ENCODE measurements at places on chromosomes 12 and 14.

- DNase-seq = peak; percentile 38
Observed at GRCh38 chr14:89973234-89973823, 17.6 kb downstream of the TDP1 start.

DNA sequence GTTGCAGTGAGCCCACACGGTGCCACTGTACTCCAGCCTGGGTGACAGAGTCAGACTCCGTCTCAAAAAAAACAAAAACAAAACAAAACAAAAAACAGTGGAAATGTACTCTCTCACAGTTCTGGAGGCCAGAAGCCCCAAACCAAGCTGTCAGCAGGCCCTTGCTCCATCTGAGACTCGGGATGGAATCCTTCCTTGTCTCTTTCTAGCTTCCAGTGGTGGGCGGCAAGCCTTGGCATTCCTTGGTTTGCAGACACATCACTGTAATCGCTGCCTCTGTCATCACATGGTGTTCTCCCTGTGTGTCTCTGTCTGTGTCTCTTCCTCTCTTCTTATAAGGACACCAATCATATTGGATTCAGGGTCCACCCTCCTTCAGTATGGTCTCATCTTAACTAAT is 6.4 kb downstream of the TNS2 start:
- DNase-seq = no peak

GRCh38 chr14:32078023-32078857 is 1.1 kb downstream of the ARHGAP5 start:
- DNase-seq = peak; percentile 13

- no peak for DNase-seq
Observed at GRCh38 chr12:108807996-108808769, 49.2 kb downstream of the SSH1 start.

DNA sequence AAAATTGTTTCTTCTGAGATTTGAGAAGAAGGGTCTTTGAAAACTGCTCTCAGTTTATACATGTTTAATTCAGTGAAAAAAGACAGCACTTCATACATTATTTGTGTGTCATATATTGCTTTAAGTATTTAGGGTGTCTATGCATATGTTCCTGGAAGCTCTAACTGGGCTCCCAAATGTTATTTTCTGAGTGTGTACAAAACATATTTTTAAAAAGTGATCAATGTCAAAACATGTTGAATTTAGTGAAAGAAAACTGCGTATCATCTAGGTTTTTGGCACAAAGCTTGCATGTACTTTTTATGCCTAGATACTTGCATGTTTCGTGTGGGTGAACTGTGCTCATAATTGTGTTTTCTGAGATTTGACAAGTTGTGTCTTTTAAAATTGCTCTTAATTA is 81.6 kb downstream of the ASCL4 start:
- no peak for DNase-seq

- DNase-seq = peak; percentile 29
Observed at GRCh38 chr12:123761841-123762714, at the start of gene DNAH10. Gene DNAH10 (plus strand): TSS chr12:123762301. CDS start chr12:123762337, 36 bp downstream.

GRCh38 chr14:59316151-59316830 is 127.8 kb downstream of the DAAM1 start:
- DNase-seq = no peak

DNA sequence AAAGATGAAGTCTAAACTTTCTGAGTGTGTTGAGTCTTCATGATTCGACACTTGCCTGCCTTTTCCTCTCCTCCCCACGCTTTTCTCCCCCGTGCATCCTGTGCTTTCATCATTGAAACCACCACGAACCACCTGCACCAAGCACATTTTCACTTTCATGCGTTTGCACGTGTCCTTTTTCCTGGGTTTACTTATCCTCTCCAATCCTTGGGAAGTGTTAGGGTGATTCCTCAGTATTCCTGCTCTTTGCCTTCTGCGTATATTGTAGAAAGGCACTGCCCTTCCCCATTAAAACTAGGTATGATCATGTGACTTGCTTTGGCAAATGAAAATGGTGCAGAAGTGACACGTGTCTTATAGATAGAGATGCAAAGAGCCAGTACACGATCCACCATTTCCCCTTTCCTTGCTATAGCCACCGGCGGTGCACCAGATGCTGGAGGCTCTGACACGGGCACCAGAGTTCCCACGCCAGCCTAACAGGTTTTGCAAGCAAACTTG is 106.6 kb downstream of the BRMS1L start:
- DNase-seq = no peak

- DNase-seq = peak; percentile 74
Observed at GRCh38 chr12:51886021-51886710, 1.7 kb upstream of the ANKRD33 start.

DNA sequence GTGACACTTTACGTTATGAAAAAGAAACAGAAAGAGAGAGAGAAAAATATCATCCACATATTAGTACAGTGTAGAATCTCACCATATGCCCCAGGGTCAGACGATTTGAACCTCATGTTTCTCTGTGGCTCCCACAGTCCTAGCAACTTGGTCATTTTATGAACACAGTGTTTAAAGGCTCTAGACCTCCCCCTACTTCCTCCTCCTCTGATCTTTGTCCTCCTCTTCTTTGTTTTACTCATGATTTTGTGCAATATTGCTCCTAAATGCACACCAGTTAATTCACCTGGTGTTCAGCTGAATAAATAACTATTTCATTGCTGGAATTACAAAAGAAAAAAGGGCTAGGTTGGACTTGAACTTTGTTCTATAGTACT is 18.2 kb downstream of the GLT1D1 start:
- no peak for DNase-seq

DNA sequence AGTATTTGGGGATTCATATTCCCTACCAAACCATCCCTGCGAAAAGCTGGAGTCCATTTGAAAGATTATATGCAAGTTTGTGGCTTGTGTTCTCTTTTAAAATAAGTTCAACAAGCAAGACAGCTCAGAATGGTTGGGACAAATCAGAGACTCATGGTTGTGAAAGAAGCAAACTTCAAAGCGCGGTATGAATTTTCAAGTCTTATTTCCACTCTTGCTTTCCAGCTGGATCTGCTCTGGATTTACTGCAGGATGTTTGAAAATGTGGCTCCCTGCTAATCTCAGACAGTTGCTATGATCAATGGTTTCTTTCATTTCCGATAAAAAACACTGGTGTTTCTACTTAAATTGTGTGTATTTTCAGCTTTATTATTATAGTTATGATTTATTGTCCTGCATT is 477.5 kb downstream of the RAD51B start:
- no peak for DNase-seq

- no peak for DNase-seq
Observed at GRCh38 chr12:52454411-52455201, 2.7 kb upstream of the KRT6B start.

DNA sequence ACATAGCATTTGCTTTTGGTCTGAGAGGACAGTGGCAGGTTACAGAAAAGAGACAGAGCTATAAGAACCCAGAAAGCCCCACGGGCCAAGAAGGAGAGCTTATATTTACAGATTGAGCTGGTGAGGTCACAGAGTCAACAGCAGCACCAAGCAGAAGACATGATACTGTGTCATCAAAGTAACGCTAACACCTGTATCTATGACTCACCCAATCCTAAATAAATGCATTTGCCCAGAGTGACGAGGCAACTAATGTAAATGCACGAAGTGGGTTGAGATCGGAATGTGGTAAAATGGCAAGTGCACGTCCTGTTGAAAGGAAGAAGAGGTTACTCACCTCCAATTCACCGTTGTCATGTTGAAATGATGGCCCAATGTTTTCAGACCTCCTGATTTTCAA is 6.7 kb upstream of the CD163L1 start:
- no peak for DNase-seq

- DNase-seq = no peak
Observed at GRCh38 chr14:99425272-99425681, 55.4 kb downstream of the SETD3 start.

DNA sequence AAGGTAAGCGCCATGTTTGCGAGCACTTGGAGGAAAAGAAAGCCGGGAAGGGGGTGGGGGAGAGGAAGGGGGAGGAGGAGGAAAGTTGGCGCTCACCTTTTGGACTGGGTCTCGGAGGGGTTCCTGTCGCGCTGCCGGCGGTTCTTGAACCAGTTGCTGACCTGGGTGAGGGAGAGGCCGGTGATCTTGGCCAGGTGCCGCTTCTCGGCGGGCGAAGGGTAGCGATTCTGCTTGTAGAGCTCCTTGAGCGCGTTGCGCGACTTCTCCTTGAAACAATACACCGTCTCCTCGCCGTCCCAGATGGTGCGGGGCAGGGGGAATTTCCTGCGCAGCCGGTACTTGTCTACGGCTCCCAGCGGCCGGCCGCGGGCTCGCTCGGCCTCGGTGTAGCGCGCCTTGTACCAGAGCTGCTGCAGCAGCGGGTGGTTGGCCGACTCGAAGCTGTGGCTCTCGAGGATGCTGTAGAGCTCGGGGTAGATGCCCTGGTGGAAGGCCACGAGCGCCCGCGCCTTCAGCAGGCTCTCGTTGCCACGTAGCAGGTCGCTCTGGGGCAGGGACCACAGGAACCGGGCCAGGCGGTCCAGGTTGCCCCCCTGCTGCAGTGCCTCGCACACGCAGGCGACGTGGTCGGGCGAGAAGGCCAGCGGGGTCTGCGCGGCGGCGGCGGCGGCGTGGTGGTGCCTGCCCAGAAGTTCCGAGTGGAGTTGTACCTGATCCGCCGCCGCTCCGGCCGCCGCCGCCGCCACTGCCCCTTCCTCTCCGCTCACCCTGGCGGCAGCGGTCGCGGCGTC is 840 bp downstream of the SIX4 start:
- peak; percentile 3 for DNase-seq

DNA sequence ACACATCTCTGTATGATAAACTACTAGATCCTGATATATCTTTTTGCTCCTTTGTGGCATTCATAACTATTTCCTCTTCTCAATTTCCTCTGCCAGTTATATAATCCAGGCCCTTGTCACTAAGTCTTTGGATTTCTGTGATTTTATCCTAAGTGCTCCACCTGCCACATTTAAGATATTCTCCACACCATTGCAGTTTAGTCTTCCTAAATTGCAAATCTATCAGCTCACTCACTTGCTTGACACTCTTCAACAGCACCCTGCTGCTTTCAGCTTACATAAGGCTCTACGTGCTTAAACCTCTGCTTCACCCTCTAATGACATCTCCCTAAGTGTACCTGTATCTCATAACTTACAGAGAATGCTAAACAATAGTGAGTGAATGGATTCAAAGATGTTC is 1032.2 kb upstream of the SEL1L start:
- DNase-seq = no peak

DNA sequence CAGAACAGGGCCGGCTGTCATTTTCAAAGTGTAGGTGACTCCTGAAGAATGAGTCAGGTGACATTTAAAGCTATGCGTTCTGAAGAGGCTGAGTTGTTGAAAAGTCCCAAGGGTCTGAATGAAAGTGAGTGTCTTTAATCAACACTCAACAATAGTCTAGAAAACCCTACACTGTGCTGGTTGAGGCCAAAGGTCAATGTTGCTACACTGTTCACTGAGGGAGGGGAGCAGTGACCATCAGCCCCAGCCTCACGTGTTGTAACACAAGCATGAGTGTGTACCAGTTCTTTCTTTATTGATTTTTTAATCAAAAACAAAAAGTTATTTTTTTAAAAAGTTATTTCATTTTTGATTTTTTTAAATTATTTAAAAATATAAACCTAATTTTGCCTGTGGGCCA is 418.8 kb upstream of the LRFN5 start:
- no peak for DNase-seq

DNA sequence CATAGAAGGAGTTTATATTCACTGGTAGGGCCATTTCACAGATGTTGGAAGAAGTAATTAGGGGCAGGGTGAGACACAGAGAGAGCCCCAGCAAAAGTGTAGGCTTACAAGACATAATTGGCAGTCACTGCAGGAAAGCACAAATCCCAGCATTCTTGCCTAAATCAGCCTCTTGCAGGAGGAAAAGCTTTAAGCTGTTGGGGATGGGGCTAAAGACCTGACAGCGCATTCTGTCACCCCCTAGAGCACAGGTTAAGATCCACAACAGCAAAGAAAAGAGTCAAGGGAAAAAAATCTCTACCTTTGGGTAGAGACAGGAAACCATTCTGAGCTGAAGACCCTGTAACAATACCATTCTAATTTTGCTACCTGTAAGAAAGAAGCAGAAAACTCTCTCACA is 409.0 kb downstream of the DAD1 start:
- no peak for DNase-seq

DNA sequence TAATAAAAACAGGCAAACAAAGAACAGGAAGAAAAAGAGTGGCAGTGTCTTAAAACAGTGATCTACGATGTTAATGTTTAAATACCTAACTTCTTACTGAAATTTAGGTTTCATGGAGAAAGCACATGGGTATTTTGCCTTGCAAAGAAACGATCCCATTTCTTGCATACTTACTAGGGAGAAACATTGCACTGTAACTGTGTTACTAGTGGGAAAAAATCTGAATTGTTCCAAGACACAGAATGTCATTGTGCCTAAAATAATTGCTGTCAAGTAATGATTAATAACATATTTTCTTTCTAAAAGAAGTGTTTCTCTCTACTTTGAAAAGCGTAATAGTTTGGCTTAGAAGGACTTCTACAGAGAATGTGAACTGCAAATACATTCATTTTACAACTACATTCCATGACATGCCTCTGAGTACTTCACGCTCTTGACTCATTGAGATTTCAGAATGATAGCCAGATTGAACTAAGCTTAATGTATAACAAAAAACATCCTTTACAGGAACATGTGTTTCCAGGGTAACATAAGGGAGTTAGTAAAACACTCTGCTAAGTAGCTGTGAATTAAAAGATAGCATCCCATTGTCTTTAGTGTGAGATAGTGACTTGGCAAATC is 256.2 kb upstream of the CPNE8 start:
- DNase-seq = no peak

DNA sequence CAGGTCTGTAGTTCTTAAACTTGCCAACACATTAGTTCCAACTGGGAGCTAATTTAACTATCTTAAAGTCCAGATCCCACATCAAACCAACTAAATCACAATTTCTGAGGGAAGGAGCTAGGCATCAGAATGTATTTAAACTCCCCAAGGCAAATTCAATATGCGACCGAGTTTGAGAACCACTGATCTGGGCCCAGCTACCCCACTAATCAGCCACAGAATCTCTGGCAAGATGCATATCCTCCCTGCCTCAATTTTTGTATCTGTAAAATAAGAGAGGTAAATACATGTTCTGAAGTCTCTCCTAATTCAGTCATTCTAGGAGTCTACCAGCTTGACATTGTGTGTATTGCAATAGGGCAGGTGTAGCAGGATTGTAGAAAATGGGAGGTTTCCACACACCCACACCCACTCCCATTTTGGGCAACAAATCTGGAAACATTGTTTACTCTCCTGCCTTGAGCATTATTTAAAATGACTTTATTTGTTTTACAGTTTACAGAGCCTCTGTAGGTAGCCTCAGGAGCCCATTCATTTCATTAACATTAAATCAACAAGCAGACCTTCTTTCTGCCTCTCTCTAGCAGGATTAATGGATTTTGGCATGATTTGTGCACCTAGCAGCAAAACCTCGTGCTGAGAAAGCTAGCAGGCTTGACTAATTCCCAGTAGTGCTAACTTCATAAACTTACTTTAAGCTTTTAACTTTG is 15.6 kb downstream of the LGR5 start:
- no peak for DNase-seq

DNA sequence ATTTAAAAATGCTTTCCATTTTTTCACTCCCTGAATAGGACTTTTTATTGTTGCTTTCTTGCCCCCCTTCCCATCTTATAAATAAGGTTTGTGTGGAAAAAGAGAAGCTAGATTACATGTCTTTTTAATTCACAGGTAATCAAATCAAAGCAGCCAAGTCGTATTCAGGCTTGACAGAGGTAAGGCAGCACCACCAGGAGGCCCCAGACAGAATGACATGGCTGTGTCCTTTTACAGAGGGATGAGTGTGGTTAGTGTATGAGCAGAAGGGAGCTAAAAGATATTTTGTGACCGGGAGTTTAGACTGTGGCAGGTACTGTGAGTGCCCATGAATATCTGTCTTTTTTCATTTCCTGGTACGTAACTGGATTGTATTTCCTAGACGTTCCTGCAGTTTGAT is 596.1 kb downstream of the ETNK1 start:
- no peak for DNase-seq

GRCh38 chr14:69260861-69261564 is 1.1 kb downstream of the GALNT16 start:
- no peak for DNase-seq

Data from CD4-positive, alpha-beta T cell treated with Interferon gamma for 1 hour (primary cell).